Kidney (tissue), 22 donors: ENCODE measurements at places on chromosomes 11 and 22.

- DNase-seq: peak; percentile 52
Observed at GRCh38 chr11:64268893-64269539, 15.4 kb downstream of the BAD start.

- no peak for DNase-seq
Observed at GRCh38 chr11:117668321-117668751, 128.7 kb downstream of the DSCAML1 start.

GRCh38 chr11:123054301-123055065, 7.5 kb downstream of the HSPA8 start:
- DNase-seq: peak; percentile 85

- no peak for DNase-seq
Observed at GRCh38 chr11:72381584-72382090, 52.7 kb downstream of the CLPB start.

DNA sequence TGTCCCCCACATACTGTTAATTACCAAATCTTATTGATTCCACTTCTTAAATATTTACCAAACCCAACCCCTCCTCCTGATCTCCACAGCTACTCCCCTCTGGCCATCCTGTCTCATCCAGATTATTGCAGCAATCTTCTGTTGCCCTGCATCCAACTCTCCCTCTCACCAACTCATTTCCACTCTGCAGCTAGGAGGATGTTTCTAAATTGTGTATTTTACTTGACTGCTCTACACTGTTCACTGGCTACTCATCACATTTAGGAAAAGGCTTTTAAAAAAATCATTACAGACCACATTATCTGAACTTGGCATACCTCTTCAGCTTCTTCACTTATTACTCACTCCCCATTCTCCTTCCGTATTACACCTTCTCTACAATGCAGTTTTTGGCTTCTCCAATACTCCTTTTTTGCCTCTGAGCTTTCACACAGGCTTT, 117.9 kb downstream of the ATG16L2 start:
- DNase-seq: no peak
